ENCODE measurements at places on chromosomes 2 and 18. TPM values are rescaled to one million over a fixed set of nuclear protein-coding genes. Genes with fewer than 3 reads are reported as not detected.

- no peak overlapping the region for H3K27ac ChIP-seq
- no peak overlapping the region for H3K4me3 ChIP-seq
- no peaks in the 10 kb centered on the region for H3K27me3 ChIP-seq
- no peak for DNase-seq
Observed at GRCh38 chr2:188752311-188752710, 221.9 kb upstream of the COL3A1 start.

GRCh38 chr2:54659527-54659926 lies 63.9 kb upstream of the EML6 start:
- no peak overlapping the region for H3K4me3 ChIP-seq
- H3K27me3 ChIP-seq: no peaks in the 10 kb centered on the region
- peaks cover 56% of the 10 kb centered on the region for H3K36me3 ChIP-seq
- no peak for DNase-seq

TXNDC2 gene
- 0.18 TPM for total RNA-seq

GRCh38 chr2:241799522-241800197 lies 9.3 kb upstream of the NEU4 start:
- peaks cover 30% of the 10 kb centered on the region for H3K27me3 ChIP-seq
- H3K36me3 ChIP-seq: no peaks in the 10 kb centered on the region
- no peak overlapping the region for H3K4me3 ChIP-seq
- H3K4me1 ChIP-seq: 0 out of 2 replicates have a peak, but pooled peaks cover 3% of the 10 kb centered on the region

- no peak overlapping the region for H3K27ac ChIP-seq
- DNase-seq: peak; percentile 8
Observed at GRCh38 chr18:35127201-35127600, 86.0 kb downstream of the MAPRE2 start.

RNF103 gene
- 10.0 TPM for total RNA-seq

GRCh38 chr2:37780387-37780676 lies 108.9 kb upstream of the CDC42EP3 start:
- H3K27ac ChIP-seq: peak overlapping the region; percentile 81
- H3K27me3 ChIP-seq: no peaks in the 10 kb centered on the region
- DNase-seq: peak; percentile 68
- H3K4me3 ChIP-seq: no peak overlapping the region
- no peaks in the 10 kb centered on the region for H3K36me3 ChIP-seq

GRCh38 chr2:127655209-127656073 lies 9.5 kb downstream of the GPR17 start:
- no peaks in the 10 kb centered on the region for H3K4me1 ChIP-seq
- DNase-seq: no peak
- H3K27me3 ChIP-seq: no peaks in the 10 kb centered on the region
- H3K27ac ChIP-seq: no peak overlapping the region

- no peak overlapping the region for H3K27ac ChIP-seq
- no peak for DNase-seq
- peaks cover 10% of the 10 kb centered on the region for H3K27me3 ChIP-seq
- no peaks in the 10 kb centered on the region for H3K4me1 ChIP-seq
- H3K4me3 ChIP-seq: no peak overlapping the region
- no peaks in the 10 kb centered on the region for H3K36me3 ChIP-seq
Observed at GRCh38 chr18:45276878-45277277, 338.4 kb upstream of the SLC14A2 start.

ANKRD62 gene
- not detected for total RNA-seq

DNA sequence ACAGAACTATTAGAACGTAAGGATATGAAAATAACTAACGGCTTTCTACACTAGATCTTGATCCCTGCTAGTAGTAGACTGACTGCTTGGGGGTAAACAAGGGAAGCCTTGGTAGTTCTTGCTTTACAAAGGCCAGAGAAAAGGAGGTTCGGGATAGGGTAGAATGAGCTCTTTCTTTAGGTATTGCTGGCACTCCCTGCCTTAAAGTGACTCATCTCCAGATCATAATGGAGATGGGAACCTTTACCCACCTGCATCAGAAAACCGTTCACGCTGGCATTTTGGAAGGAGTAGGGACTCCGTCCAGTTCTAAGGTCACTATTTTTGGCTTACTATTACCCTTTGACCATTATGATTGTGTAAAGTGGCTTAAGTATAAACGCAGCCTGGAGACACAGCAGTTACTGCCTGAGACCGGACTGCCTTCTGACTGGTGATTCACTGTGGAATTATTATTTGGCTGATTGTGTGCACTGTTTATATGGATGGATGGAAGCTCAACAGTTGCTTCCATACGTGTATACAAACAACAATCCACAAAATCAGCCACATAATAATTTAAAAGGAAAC lies 482.5 kb downstream of the STK39 start:
- no peaks in the 10 kb centered on the region for H3K36me3 ChIP-seq
- no peaks in the 10 kb centered on the region for H3K27me3 ChIP-seq
- no peak overlapping the region for H3K4me3 ChIP-seq
- H3K4me1 ChIP-seq: no peaks in the 10 kb centered on the region

DNA sequence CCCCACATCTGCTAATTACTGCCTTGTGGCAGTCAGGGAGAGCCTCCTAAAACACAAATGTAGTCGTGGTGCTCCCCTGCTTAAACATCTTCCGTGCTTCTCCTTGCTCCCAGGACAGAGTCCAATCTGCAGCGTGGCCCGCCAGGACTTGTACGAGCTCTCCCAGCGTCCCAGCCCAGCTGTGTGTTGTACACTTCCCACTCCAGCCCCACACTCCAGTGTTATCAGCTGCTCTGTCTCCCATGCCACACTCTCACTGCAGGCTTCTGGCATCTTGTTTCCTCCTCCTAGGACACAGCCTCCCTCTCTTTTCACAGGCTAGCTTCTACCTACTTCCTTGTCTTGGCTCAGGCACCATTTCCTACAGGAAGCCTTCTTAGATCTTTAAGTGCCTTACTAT lies 199.4 kb downstream of the ALPK2 start:
- no peaks in the 10 kb centered on the region for H3K4me1 ChIP-seq
- no peaks in the 10 kb centered on the region for H3K36me3 ChIP-seq
- H3K4me3 ChIP-seq: no peak overlapping the region
- H3K27me3 ChIP-seq: peaks cover 3% of the 10 kb centered on the region

DNA sequence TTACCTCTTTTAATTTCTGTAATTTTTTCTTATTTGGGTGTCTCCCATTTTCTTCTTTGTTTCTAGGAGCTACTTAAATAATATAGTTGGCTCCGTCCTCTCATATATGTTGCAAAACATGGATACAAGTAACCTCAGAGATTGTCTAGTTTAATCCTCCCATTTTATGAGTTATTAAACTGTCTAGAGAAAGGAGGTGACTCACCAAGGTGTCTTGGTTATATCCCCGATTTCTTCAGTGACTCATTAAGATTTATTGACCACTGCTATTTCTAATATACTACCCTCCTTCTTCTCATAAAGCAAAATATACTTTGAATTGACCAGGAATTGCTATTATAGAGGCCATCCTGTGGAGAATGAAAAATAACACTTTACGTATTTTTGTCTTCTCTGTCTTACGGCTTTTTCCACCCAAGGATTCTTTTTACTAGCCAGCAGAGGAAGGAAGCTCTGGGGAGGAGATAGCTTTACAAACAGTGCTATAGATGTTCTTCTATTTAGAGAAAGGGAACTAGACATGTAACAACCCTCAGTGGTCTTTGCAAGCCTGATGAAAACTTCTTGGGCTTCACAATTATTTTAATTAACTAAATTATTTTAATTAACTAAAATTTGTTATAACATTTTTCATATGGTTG lies 300.4 kb upstream of the TNP1 start:
- H3K27me3 ChIP-seq: no peaks in the 10 kb centered on the region
- H3K27ac ChIP-seq: no peak overlapping the region
- H3K36me3 ChIP-seq: no peaks in the 10 kb centered on the region

GRCh38 chr2:216350214-216350791 lies 22.0 kb downstream of the MARCHF4 start:
- H3K4me3 ChIP-seq: no peak overlapping the region
- H3K4me1 ChIP-seq: peaks cover 23% of the 10 kb centered on the region
- no peaks in the 10 kb centered on the region for H3K27me3 ChIP-seq
- DNase-seq: peak; percentile 81
- H3K36me3 ChIP-seq: no peaks in the 10 kb centered on the region

DNA sequence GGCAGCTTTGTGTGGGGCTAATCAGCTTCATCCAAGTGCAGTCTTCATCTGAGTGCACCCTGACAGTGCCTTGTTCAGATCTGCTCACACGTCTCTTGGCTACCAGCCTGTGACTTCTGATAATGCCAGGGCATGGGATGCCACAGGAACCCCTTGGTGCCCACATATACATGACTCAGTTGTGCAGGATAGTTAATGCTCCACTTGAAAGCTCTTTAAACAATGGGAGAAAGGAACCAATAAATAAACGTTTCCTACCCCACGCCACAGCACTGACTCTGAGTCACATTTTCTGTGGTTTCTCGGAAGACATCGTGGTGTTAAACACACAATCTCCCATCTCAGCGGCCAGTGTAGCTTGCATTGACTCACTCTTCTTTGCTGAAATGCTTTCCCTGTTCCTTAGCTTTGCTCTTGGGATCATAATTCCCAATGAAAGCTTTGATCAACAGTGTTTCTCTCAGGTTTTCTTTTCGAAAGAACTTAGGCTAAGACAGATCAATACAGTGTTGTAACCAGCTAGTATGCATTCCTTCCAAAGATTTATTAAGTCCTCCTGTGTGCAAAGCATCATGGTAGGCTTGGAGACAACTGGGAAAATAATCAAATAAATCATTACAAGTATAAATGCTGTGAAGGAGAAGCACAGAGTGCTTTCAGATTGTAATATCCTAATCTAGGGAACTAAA lies 142.0 kb downstream of the COPS8 start:
- H3K4me3 ChIP-seq: no peak overlapping the region
- H3K36me3 ChIP-seq: no peaks in the 10 kb centered on the region
- H3K27ac ChIP-seq: peak overlapping the region; percentile 74
- H3K4me1 ChIP-seq: peaks cover 22% of the 10 kb centered on the region

- no peak overlapping the region for H3K4me3 ChIP-seq
- H3K4me1 ChIP-seq: no peaks in the 10 kb centered on the region
- no peaks in the 10 kb centered on the region for H3K36me3 ChIP-seq
- DNase-seq: no peak
- H3K27ac ChIP-seq: no peak overlapping the region
Observed at GRCh38 chr2:8407332-8407731, 274.5 kb upstream of the ID2 start.

COL6A3 gene
- 1,501 TPM for total RNA-seq

DNA sequence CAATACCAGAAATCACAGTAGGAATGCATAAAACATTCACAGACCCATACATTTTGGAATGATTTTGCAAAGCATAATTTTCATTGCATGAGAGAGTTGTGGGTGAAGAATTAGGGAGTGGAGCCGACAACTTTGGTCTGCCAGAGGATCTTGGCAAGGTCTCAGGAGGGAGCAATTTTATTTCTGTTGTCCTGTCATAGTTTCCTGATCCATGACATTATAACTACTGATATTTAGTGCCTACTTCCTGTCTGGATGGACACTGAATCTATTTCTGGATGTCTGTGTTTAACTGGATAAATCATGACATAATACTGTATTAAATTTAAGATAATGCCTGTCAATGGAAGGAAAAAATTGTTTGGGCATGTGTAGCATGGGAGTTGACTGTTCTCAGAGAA lies 2.4 kb downstream of the ITGA4 start:
- no peak overlapping the region for H3K4me3 ChIP-seq
- 0 out of 2 replicates have a peak, but pooled peaks cover 2% of the 10 kb centered on the region for H3K4me1 ChIP-seq
- no peaks in the 10 kb centered on the region for H3K36me3 ChIP-seq
- DNase-seq: peak; percentile 6
- no peaks in the 10 kb centered on the region for H3K27me3 ChIP-seq
- no peak overlapping the region for H3K27ac ChIP-seq

- peaks cover 11% of the 10 kb centered on the region for H3K27me3 ChIP-seq
- no peak for DNase-seq
- H3K4me1 ChIP-seq: no peaks in the 10 kb centered on the region
- H3K27ac ChIP-seq: no peak overlapping the region
- H3K4me3 ChIP-seq: no peak overlapping the region
Observed at GRCh38 chr2:105129722-105130232, 91.9 kb downstream of the MRPS9 start.

- no peaks in the 10 kb centered on the region for H3K27me3 ChIP-seq
- no peaks in the 10 kb centered on the region for H3K4me1 ChIP-seq
- no peaks in the 10 kb centered on the region for H3K36me3 ChIP-seq
- no peak for DNase-seq
- no peak overlapping the region for H3K27ac ChIP-seq
Observed at GRCh38 chr2:151672277-151672676, 62.0 kb downstream of the NEB start.

GRCh38 chr18:76518860-76519538 lies 24.0 kb upstream of the ZNF516 start:
- no peak for DNase-seq
- peak overlapping the region; percentile 52 for H3K27ac ChIP-seq
- H3K4me1 ChIP-seq: peaks cover 2% of the 10 kb centered on the region

RPIA gene
- 4.1 TPM for total RNA-seq

DNA sequence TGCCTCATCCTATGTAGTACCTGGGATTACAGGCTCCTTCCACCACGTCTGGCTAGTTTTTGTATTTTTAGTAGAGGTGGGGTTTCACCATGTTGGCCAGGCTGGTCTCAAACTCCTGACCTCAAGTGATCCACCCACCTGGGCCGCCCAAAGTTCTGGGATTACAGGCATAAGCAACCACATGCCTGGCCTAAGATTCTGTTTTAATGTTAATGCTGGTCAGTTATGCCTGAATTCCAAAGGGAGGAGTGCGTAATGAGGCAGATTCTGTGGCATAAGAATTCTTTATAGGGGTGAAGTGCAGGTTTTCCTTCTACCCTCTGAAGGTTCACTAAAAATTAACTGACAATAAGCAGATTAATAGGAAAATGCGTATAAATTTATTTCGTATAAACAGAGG lies 1343.8 kb upstream of the LRRTM1 start:
- no peaks in the 10 kb centered on the region for H3K36me3 ChIP-seq
- H3K27me3 ChIP-seq: no peaks in the 10 kb centered on the region
- H3K4me3 ChIP-seq: no peak overlapping the region
- DNase-seq: no peak
- H3K27ac ChIP-seq: no peak overlapping the region
- no peaks in the 10 kb centered on the region for H3K4me1 ChIP-seq

GRCh38 chr2:5867056-5867455 lies 174.9 kb downstream of the SOX11 start:
- peaks cover 4% of the 10 kb centered on the region for H3K27me3 ChIP-seq
- no peaks in the 10 kb centered on the region for H3K4me1 ChIP-seq
- no peak for DNase-seq
- H3K4me3 ChIP-seq: no peak overlapping the region

DNA sequence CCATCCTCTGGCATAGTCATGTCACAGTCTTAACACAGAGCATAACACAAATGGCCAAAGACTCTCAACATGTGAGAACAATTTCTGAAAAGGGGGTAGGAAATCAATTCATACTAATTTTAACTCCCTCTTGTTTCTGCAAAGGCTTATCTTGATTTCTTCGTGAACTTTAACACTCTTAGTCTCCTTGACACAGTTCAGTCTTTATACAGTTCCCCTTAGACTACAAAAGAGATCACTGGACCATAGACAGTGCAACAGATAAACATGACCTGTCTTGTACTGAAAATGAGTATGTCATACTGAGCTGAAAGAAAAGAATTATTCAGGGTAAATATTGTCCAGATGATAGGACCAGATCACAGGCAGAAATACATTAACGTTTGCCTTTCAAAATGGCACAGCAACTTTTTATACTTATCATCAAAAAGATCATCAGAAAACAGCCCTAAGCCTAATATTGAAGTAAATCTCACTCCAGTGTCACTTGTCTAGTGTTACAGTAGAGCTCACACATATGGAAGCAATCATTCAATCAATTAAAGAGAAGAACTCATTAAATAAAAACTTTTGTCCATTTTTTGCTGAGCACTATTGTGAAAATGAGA lies 56.4 kb upstream of the VRK2 start:
- no peaks in the 10 kb centered on the region for H3K27me3 ChIP-seq
- no peak overlapping the region for H3K27ac ChIP-seq
- no peaks in the 10 kb centered on the region for H3K36me3 ChIP-seq
- H3K4me1 ChIP-seq: no peaks in the 10 kb centered on the region
- DNase-seq: no peak

GRCh38 chr2:70959851-70960832 lies 18.3 kb upstream of the ANKRD53 start:
- H3K4me1 ChIP-seq: no peaks in the 10 kb centered on the region
- H3K4me3 ChIP-seq: no peak overlapping the region
- no peak overlapping the region for H3K27ac ChIP-seq
- DNase-seq: no peak

B4GALT6 gene
- total RNA-seq: 3.9 TPM

SIGLEC15 gene
- total RNA-seq: 1.1 TPM

Measured in IMR-90 (cell line).